ENCODE measurements at places on chromosomes 2 and 18.

DNA sequence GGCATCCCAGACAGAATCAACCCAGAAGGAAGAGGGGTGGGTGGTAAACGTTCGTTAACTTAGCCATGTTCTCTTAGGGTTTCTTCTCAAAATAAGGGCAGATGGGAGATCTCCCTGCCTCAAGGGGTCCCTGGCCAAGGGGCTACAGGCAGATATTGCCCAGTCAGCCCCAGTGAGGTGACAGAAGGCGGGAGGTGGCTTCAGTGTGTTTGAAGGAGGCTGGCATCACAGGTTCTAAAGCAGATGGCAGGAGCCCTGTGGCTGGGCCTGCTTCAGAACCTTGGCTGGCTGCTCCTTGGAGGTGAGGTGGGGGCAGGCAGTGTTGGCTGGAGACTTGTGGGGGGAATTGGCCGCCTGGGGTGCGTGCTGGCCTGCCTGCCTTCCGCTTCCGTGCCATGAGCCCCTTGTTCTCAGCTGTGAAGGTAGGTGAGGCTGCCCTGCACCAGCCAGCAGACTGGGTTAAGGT is 23.5 kb downstream of the HPCAL1 start:
- DNase-seq = no peak

DNA sequence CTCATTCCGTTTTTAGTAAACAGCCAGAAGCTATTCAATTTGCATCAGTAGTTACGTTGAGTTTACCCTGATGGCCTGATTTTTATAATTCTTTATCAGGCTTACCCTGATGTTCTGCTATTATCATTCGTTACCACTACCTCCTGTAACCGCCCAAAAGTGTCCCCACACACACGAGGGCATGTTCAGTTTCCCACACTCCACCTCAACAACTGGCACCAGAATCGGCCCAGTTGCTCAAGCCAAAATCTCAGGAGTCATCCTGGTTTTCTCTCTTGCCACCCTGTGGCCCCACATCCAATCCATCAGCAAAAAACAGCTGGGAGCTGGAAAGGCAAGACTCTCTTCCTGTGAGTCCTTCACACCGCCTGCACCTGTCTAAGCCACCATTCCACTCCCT is 102.9 kb upstream of the RAB6C start:
- no peak for DNase-seq

DNA sequence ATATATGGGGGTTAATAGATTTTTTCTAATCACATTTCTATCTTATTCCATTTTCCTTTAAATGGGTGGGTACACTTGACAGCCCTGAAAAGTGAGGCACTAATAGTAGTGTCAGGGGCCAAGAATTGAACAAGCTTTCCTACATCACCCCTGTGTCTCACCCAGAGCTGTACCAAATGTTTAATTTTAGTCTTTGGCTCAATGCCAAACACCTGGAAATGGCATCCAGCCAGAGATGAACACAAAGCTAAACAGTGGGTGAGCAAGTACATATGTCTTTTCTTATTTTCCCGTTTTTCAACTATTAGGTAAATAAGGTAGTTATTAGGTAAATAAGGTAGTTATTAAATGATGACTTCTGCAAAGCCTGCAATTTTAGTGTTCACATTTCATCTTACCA is 276.3 kb upstream of the ERBB4 start:
- DNase-seq = no peak

GRCh38 chr2:210620456-210620855 is 64.1 kb downstream of the CPS1 start:
- no peak for DNase-seq

DNA sequence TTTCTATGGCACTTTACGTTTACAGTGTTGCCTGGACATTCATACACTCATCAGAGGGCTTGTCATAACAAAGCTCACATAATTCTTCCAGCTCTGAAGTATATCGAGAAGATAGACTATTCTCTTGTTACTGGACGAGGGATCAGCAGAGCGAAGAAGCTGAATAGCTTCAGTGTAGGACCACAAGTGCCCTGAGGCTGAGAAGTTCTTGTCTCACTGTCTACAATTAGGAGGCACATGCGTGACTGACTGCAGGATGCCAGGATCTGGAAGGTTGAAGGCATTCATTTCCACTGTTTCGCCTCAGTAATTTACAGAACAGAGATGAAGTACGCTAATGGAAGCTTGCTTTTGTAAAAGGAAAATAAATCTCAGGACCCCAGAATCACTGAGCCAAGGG is 9.6 kb downstream of the SH3YL1 start:
- no peak for DNase-seq

- no peak for DNase-seq
Measured at GRCh38 chr18:25231327-25231691, 120.7 kb downstream of the ZNF521 start.

DNA sequence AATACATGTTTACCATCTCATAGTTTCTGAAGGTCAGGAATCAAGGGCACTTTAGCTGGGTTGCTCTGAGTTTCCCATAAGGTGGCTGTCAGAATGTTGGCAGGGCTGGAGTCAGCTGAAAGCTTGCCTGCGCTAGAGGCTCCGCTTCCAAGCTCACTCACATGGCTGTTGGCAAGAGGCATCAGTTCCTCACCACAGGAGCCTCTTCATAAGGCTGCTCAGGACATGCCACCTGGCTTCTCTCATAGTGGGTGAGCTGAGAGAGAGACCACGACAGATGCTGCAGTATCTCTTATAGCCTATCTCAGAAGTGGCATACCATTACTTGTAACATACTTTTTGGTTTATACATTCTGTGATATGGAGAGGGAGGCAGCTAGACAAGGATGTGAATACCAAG is 7.2 kb downstream of the HADHB start:
- DNase-seq = no peak

DNA sequence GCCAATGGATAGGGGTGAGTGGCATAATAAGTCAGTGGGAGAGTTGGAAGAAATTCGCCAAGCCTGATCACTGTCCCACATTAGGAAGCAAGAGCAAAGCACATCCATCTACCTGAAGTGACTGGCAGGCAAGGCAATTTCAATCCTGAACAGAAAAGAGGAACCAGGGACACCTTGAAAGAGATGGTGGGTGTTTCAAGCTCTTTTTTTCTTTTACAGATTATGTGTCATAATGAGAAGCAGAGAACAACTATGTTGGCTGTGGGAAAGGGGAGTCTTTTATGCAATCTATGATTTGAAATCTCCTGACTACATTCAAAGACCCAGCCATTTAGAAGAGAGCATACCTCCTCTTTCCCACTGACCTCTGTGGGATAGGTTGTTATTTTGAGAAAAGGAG is 63.5 kb downstream of the TGIF1 start:
- no peak for DNase-seq

GRCh38 chr2:99554238-99554637 is 64.4 kb upstream of the REV1 start:
- no peak for DNase-seq

Data from stimulated activated CD4-positive, alpha-beta T cell treated with anti-CD3 and anti-CD28 coated beads, Interleukin-12 subunit alpha, Interleukin-12 subunit beta, amount 100 ng/mL, for 4 hours (primary cell).